ENCODE measurements at places on chromosomes 12 and 14. TPM values are rescaled to one million over a fixed set of nuclear protein-coding genes. Genes with fewer than 3 reads are reported as not detected.

The VRTN gene
- not detected for total RNA-seq

GRCh38 chr12:6444704-6445688, at the start of gene CD27:
CD27 (plus strand) TSS chr12:6444955; CDS start chr12:6445096, 141 bp downstream.
- DNase-seq = peak; percentile 87

DNA sequence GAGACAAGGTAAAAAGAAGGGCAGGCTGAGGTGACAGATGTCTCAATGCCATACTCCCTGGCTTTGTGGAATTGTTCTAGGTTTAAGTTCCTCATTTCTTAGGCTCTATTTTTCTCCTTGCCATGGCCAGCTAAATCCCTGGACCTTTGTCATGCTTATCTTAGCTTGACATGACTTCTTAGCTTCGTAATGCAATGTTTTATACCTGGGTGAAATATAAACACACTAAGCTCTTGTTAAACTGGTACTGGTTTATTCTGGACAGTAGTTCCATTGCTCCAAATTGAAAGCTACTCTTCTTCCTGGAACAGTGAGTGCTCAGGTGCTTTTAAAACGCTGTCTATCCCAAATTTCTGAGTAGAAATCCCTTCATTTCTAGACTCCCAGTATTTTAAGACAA, 17.4 kb upstream of the ARHGAP5 start:
- DNase-seq = no peak

DNA sequence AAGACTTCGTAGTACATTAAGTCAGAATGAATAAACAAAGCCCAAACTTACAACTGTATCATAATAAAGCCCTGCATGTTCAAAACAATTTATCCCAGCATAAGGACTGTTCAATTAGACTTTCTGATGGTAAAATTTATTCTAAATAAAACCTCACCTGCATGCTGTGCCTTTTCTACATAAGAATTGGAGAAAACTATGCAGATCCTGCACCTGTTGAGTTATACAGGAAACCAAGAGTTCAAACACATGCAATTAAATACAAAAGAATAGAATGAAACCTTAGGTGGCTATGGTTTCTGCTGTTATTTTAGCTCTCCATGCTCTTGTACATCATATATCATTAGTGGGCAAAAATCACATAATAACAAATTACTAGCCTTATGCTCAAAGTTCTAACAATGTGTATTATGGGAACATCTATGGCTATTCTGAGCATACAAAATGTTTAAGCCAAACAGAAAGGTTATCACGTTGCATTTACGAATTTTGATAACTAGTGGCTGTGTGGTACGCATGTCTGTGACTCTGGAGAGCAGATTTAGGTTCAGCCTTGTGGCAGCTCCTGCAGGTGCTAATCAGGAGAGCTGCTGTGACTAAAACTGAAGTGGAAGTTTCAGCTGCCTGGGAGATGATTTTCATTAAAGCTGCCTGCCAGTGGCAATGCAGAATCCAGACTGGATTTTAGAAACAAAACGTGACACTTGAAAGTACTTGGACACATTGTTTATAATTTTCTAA, 36.1 kb upstream of the LRFN5 start:
- no peak for DNase-seq

The LRCOL1 gene
- not detected for total RNA-seq

- no peak for DNase-seq
Observed at GRCh38 chr12:2288001-2288400, 235.2 kb downstream of the CACNA1C start.

- no peak for DNase-seq
Observed at GRCh38 chr14:97848317-97848980, 1051.3 kb downstream of the VRK1 start.

DNA sequence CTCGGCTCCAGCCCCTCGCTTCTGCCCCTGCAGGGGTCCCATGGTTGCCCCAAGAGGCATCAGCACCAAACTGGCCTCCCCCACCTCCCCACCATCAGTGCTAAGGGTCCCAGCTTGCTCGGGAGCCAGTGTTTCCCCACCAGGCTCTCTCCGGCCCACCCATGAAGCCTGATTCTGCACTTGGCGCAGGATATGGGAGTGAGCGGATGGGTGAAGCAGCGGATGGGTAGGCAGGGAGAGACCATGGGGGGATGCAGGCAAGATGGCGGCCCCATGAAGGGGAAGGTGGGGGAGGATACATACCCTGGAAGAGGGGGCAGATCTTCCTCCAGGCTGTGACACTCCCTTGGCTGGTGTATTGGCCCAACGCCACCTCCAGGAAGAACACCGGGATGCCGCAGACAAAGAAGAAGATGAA, 9.7 kb downstream of the SLC6A12 start:
- no peak for DNase-seq

The P2RX2 gene
- not detected for total RNA-seq
